Progenitor cell of endocrine pancreas (in vitro differentiated cells): ENCODE measurements at places on chromosomes 3 and 15. TPM values are rescaled to one million over a fixed set of nuclear protein-coding genes. Genes with fewer than 3 reads are reported as not detected.

DNA sequence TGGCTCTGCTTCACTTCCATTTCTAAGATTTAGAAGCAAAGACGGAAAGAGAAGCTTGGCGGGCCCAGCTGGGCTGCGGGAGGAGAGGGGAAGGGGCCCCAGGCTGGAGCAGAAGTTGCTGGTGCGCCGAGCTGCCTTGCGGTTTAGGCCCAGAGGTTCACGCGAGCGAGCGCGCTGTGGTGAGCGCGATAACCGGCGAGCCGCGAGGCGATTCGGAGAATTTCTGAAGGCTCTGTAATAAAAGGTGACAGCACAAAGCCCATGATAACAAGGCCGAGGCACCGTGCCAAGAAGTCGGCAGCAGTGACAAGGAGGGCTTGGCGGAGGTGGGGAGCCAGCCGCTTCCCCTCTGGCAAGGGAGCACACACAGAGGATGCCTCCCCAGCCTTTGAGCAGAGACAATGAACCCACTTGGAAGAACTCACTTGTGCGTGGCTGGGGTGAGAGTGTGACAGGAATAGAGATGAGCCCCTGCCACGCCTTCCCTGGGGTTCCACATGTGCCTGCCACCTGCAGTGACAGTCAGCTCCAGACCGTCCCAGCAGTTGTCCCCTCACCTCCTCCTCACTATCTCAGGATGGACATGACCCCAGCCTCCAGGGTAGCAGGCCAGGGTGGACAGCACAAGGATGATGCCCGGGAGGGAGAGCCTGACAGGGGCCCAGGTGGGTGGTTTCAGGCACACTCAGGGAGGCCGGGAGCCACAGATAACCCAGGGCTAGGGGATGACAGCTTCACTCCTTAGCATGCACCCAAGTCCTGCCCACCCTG lies 315.2 kb downstream of the UACA start:
- DNase-seq: no peak

Gene VWA5B2
- 67.9 and 71.5 TPM in 2 replicates for total RNA-seq

DNA sequence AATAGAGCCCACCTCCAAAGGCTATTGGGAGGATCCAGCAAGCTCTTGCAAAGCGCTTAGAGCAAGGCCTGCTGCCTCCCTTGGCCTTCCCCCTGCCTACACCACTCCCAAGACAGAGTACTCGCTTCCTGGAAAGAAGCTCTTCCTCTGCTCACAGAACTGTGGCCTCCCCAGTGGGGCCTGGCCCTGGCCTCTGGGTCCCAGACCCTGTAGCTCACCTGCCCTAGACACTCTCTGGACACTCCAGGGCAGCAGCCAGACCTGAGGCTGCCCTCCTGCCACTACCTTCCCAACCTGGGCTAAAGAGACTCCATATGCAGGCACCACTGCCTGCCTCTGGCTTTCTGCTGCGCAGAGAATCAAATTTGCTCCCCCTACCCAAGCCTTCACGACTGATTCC lies 49.9 kb downstream of the GRIP2 start:
- no peak for DNase-seq

DNA sequence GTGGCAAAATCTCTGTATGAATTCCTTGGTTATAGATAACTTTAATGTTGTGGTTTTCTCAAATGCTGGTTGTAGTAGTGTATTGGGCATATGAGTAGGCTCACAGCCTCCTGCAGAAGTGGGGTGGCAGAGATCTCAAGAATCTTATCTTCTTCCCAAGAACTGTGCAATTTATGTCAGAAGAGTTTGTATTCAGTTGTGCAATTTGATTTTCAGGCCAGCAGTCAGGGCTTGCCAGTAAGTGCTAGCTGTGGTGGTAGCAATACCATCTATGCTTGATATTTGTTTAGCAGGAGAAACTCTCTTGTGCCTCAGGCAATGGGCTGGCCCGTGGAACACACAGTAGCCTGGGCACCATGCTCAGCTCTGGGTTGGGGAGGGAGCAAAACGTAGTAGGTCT lies 58.4 kb upstream of the GOLIM4 start:
- DNase-seq: no peak

Gene CNTN6
- total RNA-seq: 0.17 and 0.36 TPM in 2 replicates

DNA sequence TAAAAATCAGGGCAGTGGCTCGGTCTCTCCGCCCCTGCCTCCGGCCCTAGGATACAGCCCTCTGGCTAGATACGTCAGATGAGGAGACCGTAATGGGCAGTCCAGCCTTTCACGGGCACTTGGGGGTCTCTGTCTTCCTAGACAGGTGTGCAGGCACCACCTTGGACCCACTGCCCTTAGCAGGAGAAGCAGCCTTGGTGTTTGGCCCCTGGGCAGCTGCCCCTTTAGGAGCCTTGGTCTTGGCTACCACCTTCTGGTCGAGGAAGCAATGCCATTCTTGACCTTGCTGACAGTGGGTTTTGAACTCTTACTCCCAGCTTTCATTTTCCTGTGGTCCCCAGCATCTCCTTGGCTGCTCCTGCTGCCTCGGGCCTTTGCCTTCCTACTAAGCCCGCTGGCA lies 149.7 kb upstream of the FRMD4B start:
- no peak for DNase-seq

DNA sequence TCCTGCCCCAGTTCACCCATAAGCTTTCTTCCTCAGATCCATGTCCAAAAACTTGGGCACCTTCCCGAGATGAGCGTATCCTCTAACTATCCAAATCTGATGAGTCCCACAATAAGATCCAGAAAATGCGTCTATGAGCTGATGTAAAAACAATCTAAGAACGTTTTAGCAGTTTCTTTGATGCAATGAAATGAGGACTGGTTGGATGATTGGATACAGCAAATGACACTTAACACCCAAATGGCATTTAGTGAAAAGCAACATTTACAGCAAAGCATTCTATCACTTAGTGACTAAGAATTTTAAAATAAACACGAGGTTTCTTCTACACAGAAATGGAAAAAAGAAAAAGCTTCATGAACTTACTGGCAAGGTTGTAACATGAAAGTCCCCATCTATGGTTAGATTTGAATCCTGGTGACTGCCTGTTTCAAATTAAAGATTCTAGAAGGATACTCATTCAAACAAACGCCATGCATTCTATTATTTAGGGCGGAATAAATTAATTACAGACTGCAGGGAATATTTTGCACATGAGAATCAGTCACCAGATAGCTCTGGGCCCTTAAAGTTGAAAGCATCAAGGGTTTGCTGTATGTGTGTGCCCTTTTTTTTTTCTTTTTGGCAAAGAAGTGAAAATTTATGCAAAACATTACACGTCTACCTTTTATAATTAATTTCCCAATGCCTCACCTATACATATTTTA lies 598.6 kb downstream of the FOXP1 start:
- DNase-seq: no peak

- DNase-seq: no peak
These were observed 770.2 kb upstream of the ALCAM start for GRCh38 chr3:104596551-104596950.

DNA sequence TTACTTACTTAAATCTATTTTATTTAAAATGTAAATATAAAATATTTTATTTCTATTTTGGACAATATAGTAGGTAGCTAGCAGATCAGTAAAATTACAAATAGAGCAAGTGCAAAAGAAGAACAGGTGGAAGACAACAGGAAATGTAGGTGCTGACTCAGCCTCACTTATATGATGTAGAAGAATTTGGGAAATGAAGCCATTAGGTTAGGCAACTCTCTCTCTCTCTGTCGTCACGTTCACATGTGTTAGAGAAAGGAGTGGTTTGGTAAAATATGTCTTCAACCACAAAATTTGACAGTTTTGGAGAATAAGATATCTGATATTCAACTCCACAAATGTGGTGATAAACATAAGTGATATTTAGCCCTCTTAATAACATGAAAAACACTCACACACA lies 532.5 kb upstream of the KCNMB2 start:
- DNase-seq: no peak

DNA sequence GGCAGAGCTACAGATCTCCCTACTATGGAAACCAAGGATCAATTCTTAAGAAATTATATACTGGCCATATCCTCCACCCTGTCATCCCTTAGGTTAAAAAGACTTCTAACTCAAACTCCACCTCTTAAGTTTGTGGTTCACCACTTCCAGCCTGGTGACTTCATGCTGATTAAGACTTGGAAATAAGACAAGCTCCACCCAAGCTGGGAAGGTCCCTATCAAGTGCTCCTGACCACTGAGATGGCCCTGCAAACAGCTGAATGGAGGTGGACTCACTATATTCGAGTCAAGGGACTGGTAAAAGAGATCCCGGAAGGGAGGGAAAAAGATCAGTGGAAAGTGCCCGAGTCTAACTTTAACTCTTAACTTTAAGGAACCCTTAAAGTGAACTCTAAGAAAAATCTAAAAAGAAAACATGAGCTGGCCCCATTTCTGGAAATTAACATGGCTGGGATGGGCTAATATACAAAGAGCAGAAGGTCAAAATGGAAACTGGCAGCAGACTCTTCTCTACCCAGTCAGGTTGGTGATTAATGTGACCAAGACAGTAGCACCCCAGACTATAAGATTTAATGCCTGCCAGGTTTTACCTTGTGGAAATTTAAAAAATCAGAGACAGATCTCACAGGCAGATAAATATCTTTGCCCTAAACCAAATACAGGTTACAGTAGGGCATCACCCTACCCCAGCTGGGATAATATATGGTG lies 43.9 kb downstream of the PPCDC start:
- no peak for DNase-seq

Gene GABRR3
- total RNA-seq: not detected in 2 replicates

Gene CDC25A
- total RNA-seq: 20.5 and 24.5 TPM in 2 replicates

Gene FETUB
- not detected in 2 replicates for total RNA-seq

DNA sequence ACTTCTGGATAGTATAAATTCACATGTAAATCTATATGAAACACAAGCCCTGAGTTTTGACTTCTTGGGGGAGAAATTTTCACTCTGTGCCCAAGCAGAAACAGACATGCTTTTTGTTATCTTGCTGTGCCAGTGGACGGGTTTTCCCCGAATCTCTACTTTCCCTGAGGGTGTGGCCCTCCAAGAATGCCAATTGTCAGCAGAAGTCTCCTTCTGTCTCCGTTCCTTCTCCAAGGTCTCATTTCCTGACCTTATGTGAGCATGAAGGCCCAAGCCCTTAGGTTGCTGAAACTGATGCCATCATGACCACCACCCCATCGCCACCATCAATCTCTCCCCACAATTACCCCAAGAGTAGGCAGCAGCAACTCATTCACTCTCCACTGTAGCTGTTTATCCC lies 253.8 kb downstream of the XXYLT1 start:
- no peak for DNase-seq

Gene ZFYVE19
- 25.2 and 28.1 TPM in 2 replicates for total RNA-seq

DNA sequence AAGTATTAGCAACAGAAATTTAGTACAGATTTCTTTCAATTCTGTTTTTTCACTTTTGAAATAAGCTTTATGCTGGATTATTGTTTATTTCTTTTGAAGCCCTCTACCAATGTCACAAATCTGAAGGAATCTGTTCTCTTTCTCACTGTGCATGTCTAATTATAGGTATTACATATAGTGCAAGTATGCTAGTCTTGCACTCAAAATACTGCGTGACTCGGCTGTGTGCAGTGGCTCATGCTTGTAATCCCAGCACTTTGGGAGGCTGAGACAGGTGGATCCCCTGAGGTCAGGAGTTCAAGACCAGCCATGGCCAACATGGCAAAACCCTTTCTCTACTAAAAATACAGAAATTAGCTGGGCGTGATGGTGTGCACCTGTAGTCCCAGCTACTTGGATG lies 95.8 kb upstream of the PLAAT1 start:
- no peak for DNase-seq

DNA sequence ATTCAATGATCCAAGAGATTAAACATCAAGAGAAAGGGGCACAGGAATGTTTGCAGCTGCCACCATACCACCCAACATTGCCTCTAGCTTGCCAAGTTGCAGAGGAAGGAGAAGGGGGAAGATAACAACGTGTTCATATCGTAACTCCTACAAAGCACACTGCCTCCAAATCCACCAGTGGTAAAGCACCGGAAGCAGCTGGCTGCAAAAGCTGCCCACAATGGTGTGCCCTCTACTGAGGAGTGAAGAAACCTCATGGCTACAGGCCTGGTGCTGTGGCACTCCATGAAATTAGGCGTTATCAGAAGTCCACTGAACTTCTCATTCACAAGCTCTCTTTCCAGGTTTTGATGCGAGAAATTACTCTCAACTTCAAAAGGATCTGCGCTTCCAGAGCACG lies 263.9 kb upstream of the STT3B start:
- no peak for DNase-seq
